Non-pigmented ciliary epithelial cell (primary cell): ENCODE measurements at places on chromosomes 1 and 21.

GRCh38 chr1:48007047-48007446, 9.9 kb upstream of the TRABD2B start:
- no peak for DNase-seq

DNA sequence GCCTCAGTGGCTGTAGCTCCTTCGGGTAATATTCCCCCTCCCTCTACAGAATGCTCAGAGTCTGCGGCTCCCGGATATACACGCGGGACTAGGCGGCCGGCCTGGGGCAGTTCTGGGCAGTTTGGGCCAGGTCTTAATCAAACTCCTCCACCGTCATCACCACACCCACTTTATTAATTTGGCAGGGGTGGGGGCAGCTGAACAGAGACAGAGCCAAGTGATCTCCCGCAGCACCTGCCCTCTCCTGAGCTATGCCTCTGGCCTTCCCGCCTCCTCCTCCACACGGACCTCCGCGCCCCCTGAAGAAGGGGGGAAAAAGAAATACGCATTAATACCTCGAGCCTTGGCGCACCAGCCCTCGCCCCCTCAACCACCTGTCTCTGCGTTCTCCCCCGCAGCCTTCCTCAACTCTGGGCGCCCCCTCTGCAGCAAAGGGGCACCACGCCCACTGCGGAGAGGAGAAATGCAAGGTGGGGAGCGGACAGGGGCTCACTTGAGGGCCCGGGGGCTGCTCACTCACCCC, 42.6 kb downstream of the CD34 start:
- DNase-seq, result no peak

- no peak for DNase-seq
Measured at GRCh38 chr1:148379170-148379500, 104.0 kb downstream of the PPIAL4G start.

- DNase-seq, result no peak
Measured at GRCh38 chr1:37096523-37096922, 62.2 kb upstream of the GRIK3 start.

DNA sequence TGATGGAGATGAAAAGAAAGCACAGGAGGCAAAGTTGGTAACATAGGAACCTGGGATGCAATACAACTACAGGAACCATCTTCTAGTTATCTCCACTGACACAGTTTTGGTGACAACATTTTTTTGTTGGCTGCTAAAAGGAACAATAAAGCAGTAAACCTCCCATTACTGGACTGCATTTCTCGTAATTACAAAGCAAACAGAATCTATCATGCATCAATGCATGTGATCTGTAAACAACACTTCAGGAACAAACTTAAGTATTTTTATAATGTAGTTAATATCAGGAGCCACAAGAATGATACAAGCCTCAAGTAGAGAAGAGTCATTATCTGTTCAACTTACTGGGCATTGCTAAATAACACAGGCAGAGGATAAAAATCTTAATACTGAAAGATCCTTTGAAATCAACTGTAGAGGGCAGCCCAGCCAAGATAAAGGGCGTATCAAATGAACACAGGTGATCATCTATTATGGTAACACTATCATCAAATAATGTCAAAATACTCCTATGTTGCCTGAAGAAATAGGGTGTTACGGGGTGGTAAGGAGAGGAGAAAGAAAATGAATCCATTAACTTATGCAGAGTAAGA, 193.3 kb downstream of the EIF4G3 start:
- DNase-seq, result no peak
